Ureter (tissue), 1 donor: ENCODE measurements at places on chromosomes 1 and 21.

GRCh38 chr21:39422527-39423241 lies 22.9 kb downstream of the LCA5L start:
- no peak for DNase-seq

GRCh38 chr1:234168061-234168724 lies 205.1 kb upstream of the COA6 start:
- DNase-seq = no peak

DNA sequence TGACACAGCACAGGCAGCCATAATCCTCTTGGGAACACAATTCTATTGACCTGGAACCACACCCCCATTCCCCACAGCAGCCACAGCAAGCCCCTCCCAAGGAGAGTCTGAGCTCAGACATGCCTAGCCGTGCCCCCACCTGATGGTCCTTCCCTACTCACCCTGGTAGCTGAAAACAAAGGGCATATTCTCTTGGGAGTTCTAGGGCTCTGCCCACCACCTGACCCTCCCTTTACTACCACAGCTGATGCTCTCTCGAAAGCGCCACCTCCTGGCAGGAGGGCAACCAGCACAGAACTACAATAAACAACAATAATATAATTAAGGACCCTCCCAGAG lies 184.8 kb upstream of the COA6 start:
- DNase-seq = no peak

DNA sequence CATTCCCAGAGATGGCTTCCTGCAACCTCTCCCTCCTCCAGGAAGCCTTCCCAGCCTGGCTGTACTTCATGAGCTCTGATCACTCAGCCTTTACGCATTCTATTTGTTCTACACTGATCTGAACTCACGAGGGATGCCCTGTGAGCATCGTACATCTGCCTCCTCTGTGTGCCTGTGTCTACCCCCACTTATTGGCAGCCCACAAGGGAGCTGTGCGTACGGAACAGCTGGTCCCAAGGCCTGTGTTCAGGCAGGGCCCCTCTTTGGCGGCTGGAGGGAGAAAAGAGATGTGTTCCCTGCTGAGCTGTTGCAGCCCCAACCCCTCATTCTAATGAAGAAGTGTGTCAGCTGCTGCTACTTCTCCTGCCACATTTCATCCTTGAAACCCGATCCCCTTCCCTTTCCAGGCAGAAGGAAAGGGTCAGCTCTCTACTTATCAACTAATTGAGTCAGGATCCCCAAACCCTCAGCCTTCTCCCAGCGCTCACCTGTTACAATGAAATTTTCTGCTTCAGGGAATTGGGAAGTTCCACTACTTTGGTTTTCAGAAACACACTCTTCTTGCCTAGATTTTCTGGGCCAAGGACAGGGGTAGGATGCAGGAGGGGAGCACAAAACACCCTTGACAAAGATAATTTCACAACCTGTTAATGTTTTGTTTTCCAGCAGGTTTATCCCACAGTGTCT lies 3.2 kb downstream of the INKA2 start:
- DNase-seq = peak; percentile 35

GRCh38 chr1:204206121-204206520 lies 7.7 kb downstream of the GOLT1A start:
- no peak for DNase-seq

- no peak for DNase-seq
Observed at GRCh38 chr1:77732090-77732489, 27.6 kb downstream of the USP33 start.

- DNase-seq = no peak
Observed at GRCh38 chr1:82704393-82704792, 903.7 kb downstream of the ADGRL2 start.

DNA sequence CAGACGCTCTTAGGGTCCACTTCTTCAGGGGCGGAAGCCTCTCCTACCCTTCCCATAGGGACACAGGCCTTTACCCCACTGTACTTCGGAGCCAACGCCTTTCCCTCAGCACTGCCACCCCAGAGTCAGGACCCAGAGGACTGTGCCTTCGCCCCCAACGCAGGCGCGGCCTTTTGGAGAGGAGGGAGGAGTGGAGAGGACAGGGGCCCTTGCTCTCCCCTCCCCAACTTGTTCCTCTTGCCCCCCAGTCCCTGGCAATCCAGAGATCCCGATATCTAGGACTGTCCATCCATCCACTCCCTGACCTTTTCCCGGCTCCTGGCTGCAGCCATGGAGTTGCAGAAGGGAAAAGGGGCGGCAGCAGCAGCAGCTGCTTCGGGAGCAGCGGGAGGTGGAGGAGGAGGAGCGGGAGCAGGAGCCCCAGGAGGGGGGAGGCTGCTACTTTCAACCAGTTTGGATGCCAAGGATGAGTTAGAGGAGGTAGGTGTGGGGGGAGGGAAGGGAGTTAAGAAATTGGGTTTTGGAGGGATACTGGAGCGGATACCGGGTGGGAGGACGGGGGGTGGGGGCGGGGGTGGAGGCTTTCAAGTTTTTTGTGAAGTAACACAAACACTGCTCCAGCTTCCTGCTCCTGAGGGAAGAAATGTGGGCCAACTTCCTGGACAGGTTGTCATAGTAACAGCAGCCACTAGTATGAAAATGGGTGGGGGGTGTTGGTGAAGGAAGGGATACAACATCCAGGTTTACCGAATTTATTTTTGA lies 636 bp downstream of the INTS3 start:
- DNase-seq = peak; percentile 61
